ENCODE measurements at places on chromosomes 6 and 20.

DNA sequence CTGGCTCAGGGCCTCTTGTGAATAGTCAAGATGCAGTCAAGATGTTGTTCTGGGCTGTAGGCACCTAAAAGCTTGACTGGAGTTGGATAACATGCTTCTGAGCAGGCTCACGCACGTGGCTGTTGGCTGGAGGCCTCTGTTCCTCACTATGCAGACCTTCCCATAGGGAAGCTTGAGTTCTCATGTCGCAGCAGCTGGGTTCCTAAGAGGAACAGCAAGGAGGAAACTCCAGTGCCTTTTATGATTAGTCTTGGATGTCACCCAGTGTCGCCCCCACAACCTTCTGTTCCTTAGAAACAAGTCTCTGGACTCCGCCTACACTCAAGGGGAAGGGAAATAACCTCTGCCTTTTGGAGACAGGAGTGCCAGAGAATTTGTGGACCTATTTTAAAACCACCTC lies 210.7 kb downstream of the BCAS1 start:
- no peak for DNase-seq

GRCh38 chr6:7417684-7418083 lies 28.1 kb downstream of the RIOK1 start:
- no peak for DNase-seq

- DNase-seq: no peak
Observed at GRCh38 chr6:79864421-79864820, 82.9 kb downstream of the ELOVL4 start.

DNA sequence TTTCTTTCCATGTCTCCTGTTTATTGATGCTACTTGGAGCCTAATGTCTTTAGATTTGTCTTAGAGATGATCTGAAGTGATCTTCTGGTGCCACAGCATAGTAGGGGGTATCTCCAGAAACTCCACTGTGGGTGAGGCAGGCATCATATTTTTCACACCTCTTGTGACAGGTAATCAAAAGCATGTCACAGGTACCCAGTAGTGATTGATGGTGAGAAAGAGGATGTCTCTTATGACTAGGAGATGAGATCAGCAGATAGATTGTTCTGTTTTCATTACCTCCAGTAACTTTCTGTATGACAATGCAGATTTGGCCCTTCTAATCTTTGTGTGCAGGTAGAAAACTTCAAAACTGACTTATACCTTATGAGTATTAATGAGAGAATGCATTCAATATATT lies 13.5 kb downstream of the NCOA7 start:
- DNase-seq: no peak

DNA sequence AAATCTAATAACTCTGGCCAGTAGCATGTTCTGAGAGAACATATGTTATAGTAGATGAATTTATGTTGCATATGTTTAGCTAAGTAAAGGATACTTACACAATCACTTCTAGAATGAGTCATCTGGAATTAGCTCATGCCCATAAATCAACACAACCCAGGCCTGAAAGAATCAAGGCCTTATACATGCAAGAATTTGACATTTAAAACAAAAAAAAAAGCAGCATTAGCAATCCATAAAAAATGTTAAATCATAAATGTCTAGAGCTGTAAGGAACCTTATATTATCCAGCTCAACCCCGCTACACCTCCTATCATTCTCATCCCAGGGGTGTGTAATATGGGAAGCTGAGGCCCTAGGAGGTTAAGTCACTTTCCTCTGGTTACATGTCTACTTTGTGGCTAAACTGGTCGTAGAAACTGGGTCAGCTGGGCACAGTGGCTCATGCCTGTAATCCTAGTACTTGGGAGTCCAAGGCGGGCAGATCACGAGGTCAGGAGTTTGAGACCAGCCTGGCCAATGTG lies 105.2 kb upstream of the CARMIL1 start:
- peak; percentile 95 for DNase-seq

- DNase-seq: no peak
Observed at GRCh38 chr6:4776493-4777393, 539 bp downstream of the CDYL start.

DNA sequence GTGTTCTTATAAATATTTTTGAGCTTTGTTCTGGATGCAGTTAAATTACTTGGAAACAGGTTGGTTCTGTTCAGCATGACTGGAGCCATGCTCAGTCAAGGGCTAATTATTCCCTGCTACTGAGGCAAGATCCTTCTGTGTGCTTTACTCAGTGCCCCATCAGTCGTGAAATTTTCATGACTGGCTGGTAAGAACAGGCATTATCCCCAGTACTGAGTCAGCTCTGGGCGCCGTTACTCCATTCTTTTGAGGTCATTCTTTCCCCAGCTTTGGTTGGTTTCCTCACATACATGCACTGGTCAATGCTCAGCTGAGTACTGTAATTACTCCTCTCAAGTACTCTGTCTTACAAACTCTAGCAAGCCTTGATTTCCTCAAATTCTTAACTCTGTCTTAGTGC lies 71.3 kb downstream of the CDKAL1 start:
- peak; percentile 25 for DNase-seq

GRCh38 chr20:47572105-47572729 lies 70.5 kb downstream of the NCOA3 start:
- no peak for DNase-seq

DNA sequence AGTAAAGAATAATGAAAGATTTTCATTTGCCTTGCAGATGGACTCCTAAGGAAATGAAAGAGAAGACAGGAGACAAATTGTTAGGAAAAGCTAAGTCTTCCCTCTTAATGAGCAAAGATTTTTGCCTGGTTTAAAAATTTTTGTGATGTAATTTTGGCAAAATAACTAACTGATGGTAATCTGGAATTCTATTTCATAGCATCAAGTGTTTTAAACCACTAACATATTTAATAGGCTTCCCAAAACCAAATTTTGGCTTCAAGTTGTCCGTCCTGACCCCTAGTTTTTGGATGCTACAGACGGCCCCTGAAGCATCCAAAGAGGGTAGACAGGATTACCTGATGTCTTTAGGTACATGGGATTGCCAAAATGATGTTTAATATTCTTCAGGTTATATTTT lies 124.3 kb downstream of the TPBG start:
- DNase-seq: no peak
